ENCODE measurements at places on chromosomes 5 and 9.

DNA sequence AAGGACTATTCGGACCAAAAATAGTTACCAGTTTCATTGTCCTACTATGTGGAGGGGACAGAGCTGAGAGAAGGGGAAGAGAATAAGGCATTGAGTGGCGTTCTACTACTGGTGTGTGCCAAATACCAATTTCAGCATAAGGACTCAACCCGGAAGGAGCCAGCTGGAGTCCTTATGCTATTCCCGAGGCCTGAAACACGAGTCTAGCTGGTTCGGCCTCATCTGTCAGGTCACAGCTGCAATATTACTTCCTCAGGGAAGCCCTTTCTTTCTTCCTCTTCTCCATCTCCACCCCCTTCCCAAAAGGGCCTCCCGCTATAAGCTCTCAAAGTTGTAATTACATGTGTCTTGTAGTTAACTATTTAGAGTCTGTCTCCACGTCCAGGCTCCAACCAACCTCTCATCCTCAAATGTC lies 20.5 kb upstream of the FER start:
- no peak for DNase-seq

DNA sequence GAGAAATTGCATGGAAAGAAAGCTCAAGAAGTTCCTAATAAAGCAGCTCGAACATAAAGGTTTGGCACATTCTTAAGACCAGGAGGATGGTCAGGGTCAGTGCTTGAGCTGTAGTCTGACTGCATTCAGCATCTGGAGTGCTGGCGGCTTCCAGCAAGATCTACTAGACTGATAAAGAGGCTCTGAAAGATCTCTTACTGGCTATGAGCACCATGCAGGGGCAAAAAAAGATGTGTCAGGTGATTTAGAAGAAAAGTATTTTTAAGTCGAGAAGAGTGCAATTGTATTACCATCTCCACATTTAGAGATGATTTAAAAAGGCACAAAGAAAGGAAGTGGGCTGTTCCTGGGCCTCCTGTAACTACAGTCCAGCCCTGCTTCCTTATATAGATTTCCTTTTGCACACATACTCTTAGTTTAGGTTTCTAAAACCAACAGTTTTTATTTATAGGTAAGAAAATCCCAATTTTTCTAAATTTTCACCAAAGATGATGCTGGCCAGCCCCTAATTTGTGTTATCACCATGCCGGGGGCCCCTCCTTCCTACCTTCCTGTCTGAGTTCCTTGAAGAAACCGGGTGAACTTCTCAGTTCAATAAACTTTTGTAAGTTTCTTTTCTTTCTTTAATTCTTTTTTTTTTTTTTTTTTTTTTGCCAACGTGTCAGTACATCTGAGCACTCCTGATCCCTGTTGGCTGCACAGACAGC lies 65.9 kb upstream of the PLPP1 start:
- DNase-seq, result no peak

- DNase-seq, result no peak
Observed at GRCh38 chr9:133837627-133838597, 99.8 kb upstream of the SARDH start.

- DNase-seq, result no peak
Observed at GRCh38 chr9:112860451-112860850, 30.2 kb downstream of the SLC46A2 start.

DNA sequence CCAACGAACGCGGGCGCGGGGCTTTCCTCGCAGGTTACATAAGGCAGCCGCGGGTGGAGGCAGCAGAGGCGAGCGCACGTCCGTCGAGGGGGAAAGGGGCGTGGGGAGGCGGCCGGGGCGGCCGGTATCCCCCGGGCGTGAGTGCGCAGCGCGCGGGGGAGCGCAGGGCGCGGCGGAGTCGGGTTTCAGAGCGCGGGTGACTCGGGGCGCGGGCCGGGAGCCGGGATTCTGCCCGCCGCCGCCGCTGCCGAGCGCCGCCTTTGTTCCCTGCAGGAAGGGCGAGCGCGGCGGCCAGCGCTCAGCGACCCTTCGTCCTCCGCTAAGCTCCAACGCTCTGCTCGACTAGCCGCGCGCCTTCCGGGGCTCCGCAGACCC lies at the start of gene COL15A1:
TSS of gene COL15A1 (plus strand) at position 226 of the 375 bp plus-strand sequence. CDS start 155 bp downstream, outside the sequence.
- DNase-seq, result no peak

- DNase-seq, result no peak
Observed at GRCh38 chr5:143682929-143683386, 129.0 kb upstream of the HMHB1 start.

GRCh38 chr5:72587661-72588308 lies 80.6 kb upstream of the ZNF366 start:
- DNase-seq, result no peak

DNA sequence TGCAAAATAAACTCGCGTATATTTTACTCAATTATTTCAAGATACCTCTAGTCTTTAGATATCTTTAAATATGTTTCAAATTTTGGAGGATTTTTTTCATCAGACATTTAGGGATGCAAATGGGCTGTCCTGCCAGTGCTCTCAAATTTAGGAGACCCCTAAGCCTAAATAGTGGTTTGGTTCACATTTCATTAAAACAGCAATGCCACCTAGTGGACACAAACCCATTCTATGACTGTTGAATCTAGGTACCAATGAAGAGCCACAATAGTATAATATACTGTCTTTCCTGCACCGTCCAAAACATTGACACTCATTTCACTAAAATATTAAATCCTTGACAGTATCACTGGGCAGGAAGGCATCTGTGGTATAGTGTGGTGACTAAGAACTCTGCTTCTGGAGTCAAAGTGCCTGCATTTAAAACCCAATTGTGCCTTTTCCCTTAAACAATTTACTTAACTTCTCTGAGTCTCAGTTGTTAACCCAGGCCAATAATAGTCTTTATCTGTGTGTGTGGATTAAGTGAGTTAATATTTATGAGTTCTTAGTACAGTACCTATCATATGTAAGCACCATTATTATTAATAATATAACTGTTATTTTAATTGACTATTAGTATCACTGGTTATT lies 148.0 kb downstream of the RORB start:
- DNase-seq, result no peak

GRCh38 chr9:93974151-93974550 lies 19.0 kb upstream of the BARX1 start:
- no peak for DNase-seq

DNA sequence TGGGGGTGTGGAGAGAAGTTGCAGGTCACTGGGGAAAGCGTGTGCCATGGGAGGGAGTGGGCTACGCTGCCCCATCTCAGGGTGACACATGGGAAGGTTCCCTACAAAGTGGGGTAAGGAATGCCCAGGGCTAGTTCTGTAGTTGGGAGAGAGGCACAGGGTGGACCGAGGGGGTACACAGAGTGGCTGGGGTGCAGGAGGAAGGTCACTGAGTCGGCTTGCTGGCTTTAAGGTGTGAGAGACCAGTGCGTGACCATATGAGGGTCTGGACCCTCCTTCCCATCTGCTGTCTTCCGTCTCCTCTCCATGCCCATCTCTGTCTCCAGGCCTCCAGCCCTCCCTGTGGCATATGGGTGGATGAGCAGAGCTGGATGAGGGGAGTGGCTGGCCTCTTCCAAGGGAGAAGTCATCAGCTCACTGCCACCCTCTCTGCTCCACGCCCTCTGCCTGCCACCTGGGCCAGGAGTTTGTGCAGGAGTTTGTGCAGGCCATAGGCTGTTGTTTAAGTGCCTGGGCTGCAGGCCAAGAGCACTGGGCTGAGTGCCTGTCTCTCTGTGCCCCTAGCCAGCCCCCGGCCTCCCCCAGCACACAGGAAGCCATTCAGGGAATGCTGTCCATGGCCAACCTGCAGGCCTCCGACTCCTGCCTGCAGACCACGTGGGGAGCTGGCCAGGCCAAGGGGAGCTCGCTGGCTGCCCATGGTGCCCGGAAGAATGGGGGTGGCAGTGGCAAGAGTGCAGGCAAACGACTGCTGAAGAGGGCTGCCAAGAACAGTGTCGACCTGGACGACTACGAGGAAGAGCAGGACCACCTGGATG lies 96.8 kb downstream of the PHF2 start:
- no peak for DNase-seq

- no peak for DNase-seq
Observed at GRCh38 chr5:91072881-91073280, 310.2 kb downstream of the ARRDC3 start.
